Activated CD8-positive, alpha-beta memory T cell treated with anti-CD3 and anti-CD28 coated beads for 48 hours (primary cell): ENCODE measurements at places on chromosomes 6 and 20.

DNA sequence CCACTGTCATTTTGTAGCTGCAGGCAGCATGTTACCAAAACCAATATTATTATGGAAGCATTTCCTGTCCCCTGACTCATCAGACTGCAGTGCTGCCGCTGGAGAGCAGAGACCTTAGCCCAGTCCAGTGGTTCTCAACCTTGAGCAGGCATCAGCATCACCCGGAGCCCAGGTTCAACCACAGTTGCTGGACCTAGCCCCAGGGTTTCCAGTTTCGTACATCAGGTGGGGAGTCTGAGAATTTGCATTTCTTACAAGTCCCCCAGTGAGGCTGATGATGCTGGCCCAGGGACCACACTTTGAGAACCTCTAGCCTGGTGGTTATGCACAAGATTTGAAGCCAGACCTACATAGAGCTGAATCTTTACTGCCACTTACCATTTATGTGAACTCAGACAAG is 47.3 kb downstream of the LY86 start:
- no peak for DNase-seq

- DNase-seq: no peak
These were observed 390.0 kb upstream of the SULF2 start for GRCh38 chr20:48175261-48175660.

- DNase-seq: no peak
These were observed 108.8 kb downstream of the PREX1 start for GRCh38 chr20:48718786-48719578.

DNA sequence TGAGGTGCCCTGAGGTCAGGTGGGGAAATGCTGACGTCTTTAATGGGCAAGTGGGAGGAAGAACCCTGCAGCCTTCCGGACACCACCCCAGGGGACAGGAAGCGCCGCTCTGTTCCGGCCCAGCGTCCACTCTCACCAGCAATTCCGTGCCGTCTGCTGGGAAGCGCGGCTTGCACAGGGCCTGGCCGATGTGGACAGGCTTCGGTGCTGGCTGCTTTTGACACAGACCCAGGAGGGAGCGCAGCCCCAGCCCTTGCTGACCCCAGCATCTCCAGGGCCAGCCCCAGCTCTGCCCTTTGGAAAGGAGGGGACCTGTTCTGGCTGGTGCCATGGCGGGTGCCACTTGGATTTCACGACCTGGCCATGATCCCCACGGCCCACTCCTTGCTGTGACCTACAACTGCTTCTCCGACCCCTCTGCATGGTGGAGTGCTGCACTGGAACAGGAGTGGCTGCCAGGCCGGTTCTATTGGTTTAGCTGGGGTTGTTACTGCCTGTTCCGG is 123.2 kb downstream of the DLL1 start:
- no peak for DNase-seq

- DNase-seq: no peak
These were observed 22.9 kb downstream of the DEK start for GRCh38 chr6:18241208-18242038.

DNA sequence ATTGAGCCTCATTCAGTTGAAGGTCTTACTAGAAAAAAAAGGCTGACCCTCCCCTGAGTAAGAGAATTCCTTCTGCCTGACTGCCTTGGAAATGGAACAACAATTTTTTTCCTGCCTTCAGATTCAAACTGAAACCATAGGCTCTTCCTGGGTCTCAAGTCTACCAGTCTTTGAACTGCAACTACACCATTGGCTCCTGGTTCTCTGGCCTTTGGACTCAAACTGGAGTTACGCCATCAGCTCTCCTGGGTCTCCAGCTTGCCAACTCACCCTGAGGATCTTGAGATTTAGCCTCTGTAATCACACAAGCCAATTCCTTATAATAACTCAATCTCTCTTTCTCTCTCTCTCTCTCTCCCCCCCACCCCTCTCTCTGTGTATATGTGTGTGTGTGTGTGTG is 36.0 kb upstream of the SNX9 start:
- no peak for DNase-seq

- DNase-seq: no peak
These were observed 820.1 kb downstream of the TENT5A start for GRCh38 chr6:80932359-80932758.

- DNase-seq: no peak
These were observed 240.5 kb downstream of the TTLL2 start for GRCh38 chr6:167565388-167565787.

GRCh38 chr6:149264629-149265028 is 52.9 kb upstream of the TAB2 start:
- no peak for DNase-seq

DNA sequence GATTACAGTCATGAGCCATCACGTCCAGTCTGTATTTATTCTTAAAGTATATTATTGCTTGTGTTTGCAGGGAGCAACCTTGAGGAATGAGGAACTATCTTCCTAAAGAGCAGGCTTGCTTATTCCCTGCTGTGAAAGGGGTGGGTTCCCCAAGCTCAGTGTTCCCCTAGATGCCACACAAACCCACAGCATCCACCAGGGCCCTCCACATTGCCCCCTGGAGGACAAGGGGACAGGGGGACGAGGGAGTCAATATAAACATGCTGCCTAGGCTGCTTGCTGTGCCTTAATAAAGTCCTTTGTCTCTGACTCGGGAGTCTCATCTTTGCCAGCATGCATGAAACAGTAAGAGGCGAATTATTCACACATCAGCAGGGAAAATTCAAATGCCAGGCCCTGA is 8.0 kb upstream of the IDH3B start:
- no peak for DNase-seq

- DNase-seq: no peak
These were observed 395.8 kb upstream of the MARCKS start for GRCh38 chr6:113461153-113461932.

DNA sequence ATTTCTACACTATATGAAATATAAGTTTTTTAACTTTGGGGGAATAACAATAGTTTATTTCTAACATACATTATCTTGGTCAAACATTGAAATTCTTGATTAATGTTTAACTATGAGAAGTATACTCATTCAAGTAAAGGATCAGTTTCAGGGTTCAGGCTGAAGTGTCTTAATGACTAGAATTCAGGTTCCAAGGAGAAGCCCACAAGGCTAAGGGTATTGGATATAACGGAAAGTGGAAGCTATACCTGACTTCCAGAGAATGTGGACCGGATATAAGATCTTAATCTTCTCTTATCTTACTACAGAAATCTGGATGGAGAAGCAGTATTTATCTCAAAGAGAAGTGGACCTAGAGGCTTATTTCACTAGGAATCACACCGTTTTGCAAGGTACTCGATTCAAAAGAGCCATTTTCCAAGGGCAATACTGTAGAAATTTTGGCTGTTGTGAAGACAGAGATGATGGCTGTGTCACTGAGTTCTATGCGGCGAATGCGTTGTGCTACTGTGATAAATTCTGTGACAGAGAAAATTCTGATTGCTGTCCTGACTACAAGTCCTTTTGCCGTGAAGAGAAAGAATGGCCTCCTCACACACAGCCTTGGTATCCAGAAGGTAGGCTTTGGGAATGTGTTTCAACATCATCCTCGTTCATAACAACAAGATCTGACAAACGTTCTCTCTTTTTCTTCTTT is at the start of gene TINAG:
TSS of gene TINAG (plus strand) at position 153 of the 697 bp plus-strand sequence. CDS start at position 263, 110 bp downstream.
- no peak for DNase-seq

- DNase-seq: no peak
These were observed 17.0 kb upstream of the STX16 start for GRCh38 chr20:58634059-58634458.

GRCh38 chr20:62678553-62678952 is 30.1 kb upstream of the NTSR1 start:
- DNase-seq: no peak

GRCh38 chr6:5179917-5180316 is 80.8 kb downstream of the LYRM4 start:
- DNase-seq: no peak

DNA sequence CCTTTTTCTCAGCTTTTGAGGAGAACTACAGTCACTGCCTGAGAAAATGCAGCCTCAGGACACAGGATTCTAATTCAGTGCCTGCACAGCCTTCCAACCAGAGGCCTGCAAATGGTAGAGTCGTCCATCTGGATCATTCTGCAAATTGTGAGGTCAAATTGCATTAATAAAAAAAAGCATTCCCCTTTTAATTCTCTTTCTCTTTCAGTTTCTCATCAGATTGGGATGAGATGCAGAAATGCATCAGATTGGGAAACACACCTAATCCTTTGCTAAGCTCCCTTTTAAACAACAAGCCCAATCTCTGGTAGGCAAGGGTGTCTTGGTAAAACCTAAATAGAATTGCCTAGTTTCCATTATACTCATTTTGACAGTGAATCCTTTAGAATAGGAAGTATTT is 838.8 kb downstream of the MAFB start:
- DNase-seq: no peak

- no peak for DNase-seq
These were observed 24.6 kb downstream of the DSTN start for GRCh38 chr20:17594443-17594842.

DNA sequence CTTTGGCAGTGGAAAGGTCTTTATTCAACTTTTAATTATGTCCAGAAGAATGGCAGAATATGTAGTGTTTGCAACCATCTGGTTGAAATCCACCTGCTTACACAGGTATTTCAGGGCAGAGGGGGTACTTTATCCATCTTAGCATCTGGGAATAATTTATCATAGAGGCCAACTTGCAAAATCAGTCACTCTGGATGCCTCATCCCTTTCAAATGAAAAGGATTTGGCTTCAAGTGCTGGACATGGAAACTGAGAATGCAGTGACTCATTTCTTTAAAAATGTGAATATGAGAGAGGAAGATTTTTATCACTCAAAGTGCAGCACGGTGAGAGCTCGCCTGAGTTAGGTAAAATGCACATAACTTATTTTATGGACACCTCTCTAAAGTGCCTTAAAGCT is 758.3 kb downstream of the KIF16B start:
- DNase-seq: no peak

GRCh38 chr6:107369493-107369892 is 89.9 kb downstream of the PDSS2 start:
- no peak for DNase-seq

GRCh38 chr20:42134265-42135098 is 516.3 kb upstream of the CHD6 start:
- no peak for DNase-seq

GRCh38 chr20:49993301-49993751 is 10.5 kb downstream of the SNAI1 start:
- no peak for DNase-seq

DNA sequence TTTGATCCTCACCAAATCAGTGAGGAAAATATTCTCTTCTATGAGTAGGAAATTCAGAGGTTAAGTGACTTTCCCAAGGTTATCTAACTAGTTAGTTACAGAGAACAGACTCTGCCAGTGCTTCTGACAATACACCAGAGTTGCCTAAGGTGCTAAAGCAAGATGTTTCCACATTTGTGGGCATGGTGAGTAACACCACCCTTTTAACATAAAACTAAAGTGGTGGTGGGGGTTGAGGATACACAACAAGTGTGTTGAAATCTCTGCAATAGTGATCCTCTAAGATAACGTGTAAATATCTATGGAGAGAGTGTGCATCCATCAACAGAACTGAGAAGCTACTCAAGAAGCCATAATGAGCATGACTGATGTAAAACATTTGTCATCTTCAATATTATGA is 11.7 kb downstream of the VNN2 start:
- DNase-seq: no peak

- DNase-seq: no peak
These were observed 128.8 kb downstream of the SOBP start for GRCh38 chr6:107618672-107619071.
